ENCODE measurements at places on chromosomes 6 and 20.
A peak's percentile ranks its signal among the peaks of the same experiment; 100 is the strongest.

- DNase-seq: no peak
These were observed 431.8 kb downstream of the PREX1 start for GRCh38 chr20:48395816-48396546.

GRCh38 chr20:44405257-44405656 is 49.8 kb downstream of the HNF4A start:
- no peak for DNase-seq

DNA sequence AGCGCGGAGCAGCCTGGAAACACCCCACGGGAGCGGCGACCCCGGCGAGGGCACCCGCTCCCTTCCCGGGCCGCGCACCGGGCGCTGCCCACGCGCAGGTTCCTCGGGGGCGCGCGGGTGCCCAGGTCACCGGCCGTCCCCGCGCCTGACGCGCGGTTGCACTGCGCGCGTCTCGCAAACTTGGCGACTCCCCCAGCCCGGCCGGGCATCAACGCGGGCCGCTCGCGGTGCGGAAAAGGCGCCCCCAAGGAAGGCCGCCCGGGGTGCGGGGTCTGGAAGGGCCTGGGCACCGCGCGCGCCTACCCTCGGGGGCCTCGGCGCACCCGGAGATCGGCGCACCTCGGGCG is 555 bp upstream of the ZBTB46 start:
- DNase-seq: no peak

DNA sequence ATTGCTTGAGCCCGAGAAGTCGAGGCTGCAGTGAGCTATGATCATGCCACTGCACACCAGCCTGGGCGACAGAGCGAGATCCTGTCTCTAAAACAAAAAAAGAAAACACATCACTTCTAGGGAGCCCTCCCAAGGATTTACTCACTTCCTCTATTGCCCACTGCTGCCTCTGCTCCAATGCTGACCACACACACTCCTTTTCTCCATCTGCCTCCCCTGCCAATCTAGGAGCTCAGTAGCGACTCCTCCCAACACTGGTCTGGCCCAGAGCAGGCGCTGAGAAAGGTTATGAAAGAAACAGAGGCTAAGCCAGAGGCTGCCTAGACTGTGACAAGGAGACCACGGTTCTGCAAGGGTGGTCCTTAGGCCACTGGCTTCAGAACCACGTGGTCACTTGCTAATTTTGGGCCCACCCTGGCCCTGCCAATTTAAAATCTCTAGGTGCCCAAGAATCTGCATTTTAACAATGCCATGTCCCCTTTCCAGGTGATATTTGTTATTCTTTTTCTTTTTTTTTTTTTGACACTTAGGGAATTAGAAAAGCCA is 1.3 kb upstream of the E2F1 start:
- DNase-seq: peak; percentile 19

GRCh38 chr6:130811932-130812331 is 15.3 kb upstream of the SMLR1 start:
- DNase-seq: no peak

DNA sequence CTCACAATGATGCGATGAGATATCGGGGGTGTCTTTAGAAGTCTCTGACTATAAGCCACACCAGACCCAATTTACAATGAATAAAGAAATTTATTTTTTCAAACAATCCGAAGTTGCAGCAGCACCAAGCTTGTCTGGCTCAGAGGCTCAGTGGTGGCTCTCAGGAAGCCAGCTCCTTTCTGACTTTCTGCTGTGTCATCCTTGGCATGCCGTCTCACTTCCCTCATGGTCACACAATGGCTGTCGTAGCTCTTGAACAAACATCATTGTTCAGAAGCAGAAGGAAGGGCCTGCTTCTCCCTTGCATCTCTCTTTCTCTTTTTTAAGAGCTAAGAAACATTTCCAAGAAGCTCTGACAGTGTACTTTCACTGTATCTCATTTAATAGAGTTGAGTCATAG is 299.0 kb downstream of the DOK5 start:
- DNase-seq: no peak

- no peak for DNase-seq
These were observed 4.9 kb upstream of the ZNF831 start for GRCh38 chr20:59158673-59159072.

GRCh38 chr6:29925321-29925720 is 17.0 kb upstream of the HLA-A start:
- DNase-seq: no peak

- DNase-seq: no peak
These were observed 28.2 kb upstream of the KCNB1 start for GRCh38 chr20:49510562-49511122.

DNA sequence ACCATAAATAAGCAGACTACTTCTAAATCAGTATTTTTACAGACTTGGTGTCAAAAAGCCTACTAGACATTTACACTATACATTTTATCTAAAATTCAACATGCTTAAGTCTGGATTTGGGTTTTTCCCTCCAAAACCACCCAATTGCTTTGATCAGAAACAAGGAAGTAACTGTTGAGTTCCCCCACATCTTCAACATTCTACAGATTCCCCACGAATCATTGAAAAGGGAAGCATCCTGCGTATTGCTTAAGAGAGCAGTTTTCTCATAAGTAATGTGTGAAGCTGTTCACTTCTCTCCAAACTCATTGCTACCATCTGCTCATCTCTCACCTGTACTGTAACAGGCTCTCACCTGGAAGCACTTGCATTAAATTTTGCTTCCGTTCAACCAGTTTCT is 36.4 kb upstream of the RNF144B start:
- DNase-seq: no peak

GRCh38 chr6:72322771-72323170 is 299.1 kb upstream of the KCNQ5 start:
- no peak for DNase-seq

GRCh38 chr20:57566399-57566798 is 5.5 kb downstream of the PCK1 start:
- DNase-seq: no peak

- no peak for DNase-seq
These were observed 110.4 kb downstream of the MYB start for GRCh38 chr6:135291288-135292076.

- DNase-seq: no peak
These were observed 4.2 kb upstream of the NTSR1 start for GRCh38 chr20:62704341-62704948.

DNA sequence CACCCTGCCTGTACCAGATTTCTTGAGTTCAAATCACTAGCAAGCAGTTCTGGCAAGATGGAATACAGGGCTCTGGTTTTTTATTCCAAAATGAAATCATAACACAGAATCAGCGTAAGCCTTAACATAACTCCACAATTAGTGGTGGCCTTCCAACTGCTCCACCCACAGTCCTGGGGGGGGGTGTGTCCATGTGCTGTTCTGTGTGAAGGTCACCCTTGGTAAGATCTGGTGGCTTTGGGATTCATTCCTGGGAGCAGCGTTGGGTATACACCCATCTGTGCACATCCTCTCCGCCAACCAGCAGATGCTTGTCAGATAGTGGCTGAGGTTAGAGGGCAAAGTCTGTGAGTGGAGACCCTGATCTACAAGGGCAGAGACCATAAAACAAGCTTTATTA is 49.9 kb upstream of the CD83 start:
- DNase-seq: no peak

- DNase-seq: no peak
These were observed 615.4 kb downstream of the MAFB start for GRCh38 chr20:40073535-40074111.

DNA sequence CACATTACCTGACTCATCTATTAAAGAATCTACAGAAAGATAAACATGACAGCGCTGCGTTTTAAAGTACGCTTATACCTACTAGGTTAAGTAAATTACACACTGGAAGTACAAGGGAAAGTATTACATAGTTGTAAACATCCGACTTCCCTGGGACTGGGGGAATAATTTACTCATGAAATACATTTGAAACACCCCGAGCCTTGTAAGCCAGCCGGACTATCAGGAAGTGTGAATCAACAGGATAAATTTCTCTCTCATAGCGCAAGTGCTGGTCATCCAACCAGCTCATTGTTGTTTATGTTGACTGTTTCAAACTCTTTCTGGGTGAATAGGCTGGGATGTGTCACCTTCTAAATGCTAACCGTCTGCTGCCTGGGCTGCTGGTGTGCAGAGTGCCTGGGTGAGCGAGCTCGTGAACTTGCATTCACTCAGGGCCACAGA is 4.9 kb downstream of the BMP6 start:
- DNase-seq: no peak

- no peak for DNase-seq
These were observed 69.8 kb upstream of the MAFB start for GRCh38 chr20:40758790-40759189.

DNA sequence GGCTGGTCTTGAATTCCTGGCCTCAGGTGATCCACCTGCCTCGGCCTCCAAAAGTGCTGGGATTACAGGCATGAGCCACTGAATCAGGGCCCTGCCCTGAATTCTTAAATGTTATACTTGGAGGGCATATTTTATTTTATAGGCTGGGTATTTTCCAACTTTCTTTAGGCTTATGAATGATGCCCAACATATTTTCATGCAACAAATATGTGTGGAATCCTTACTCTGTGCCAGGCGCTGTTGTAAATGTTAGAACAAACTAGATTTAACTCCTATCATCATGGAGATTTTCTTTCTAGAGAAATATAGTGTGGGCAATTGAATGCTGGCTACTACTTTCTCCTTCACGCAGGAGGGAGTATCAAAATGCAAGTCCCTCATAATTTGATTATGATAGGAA is 71.2 kb downstream of the SAMD5 start:
- no peak for DNase-seq

DNA sequence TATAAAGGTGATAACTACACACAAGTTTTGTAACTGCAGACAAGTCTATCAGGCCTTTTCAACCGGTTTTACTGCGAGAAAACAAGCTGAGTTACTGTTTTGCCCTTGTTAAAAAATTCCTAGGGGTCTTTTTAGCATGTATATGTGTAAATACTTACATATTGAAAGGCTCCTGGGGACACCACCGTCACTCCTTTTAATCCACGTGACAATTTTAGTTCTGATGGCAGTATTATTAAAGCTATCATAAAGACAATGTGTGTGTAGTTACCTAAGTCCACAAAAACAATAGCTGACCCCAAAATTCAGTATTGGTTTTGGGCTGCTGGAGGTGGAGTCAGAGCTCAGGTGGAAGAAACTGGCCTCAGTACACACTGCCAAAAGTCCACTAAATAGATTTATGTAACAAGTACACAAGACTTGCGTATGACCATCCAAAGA is 41.3 kb upstream of the HFE start:
- no peak for DNase-seq

- no peak for DNase-seq
These were observed 378 bp upstream of the LAMA2 start for GRCh38 chr6:128882560-128882959.

DNA sequence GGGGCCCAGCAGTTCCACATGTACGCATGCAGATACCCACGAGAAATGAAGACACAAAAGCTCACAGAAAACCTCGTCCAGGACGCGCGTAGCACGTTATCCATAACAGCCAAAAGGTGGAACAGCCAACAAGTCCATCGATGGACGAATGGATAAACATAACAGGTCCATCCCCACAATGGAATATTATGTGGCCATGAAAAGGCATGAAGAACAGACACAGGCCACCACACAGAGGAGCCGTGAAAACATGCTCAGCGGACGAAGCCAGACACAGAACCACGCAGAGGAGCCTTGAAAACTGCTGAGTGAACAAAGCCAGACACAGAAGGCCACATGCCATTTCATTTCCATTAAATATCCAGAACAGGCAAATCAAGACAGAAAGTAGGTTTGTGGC is 38.0 kb downstream of the SLC2A4RG start:
- DNase-seq: no peak

GRCh38 chr6:3549314-3549940 is 92.6 kb upstream of the SLC22A23 start:
- DNase-seq: no peak

GRCh38 chr20:6142348-6142993 is 19.6 kb upstream of the FERMT1 start:
- peak; percentile 39 for DNase-seq

DNA sequence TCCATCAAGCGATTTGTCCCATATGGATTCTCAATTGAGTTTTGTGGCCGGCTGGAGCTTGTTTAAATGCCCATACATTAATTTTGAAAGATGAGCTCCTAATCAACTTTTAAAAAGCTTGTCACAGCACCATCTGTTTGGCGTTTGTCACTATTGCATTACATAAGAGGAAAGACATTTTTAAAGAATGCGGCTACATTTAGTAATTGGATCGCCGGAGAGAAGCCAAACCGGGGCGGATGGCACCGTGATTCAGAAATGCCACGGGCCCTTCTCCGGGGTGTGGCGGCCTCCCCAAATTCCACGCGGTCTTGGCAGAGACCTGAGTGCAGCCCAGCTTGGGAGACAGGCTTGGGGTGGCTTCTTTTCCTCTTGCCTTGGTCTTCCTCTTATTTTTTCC is 67.7 kb upstream of the ZNFX1 start:
- DNase-seq: no peak

DNA sequence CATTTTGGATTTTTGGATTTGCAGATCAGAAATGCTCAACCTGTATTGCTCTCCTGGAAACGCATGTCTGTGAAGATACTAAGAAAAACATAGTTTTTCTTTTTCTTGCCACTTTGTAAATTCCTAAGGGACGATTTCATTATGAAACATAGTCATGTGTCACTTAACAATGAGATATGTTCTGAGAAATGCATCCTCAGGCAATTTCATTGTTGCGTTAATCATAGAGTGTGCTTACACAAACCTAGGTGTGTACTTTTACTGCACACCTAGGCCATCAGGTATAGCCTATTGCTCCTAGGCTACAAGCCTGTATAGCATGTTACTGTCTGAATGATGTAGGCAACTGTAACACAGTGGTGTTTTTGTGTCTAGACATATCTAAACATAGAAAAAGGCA is 13.4 kb upstream of the THEMIS start:
- no peak for DNase-seq

- no peak for DNase-seq
These were observed 63.7 kb downstream of the SH3BGRL2 start for GRCh38 chr6:79694623-79695343.

DNA sequence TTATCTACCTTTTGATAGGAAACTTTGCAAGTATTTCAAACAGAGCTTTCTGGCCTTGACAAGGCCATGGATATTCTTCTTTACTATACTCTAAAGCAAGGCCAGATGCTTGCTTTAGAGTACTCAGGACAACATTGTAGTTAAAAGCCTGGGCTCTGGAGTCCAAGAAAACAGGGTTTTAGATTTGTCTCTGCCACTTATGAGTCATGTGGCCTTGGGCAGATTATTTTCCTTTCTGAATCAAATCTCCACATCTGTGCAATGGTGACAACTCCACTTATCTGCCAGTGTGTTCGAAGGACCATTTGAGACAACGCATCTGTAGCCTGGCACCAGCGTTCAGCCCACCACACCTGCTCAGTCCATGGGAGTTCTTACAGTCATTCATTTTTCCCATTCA is 265.9 kb upstream of the RIN2 start:
- no peak for DNase-seq

- DNase-seq: peak; percentile 98
These were observed at the start of gene TOMM34 for GRCh38 chr20:44960103-44960852. Gene TOMM34, minus strand, starts transcription at chr20:44960397. Its CDS starts 64 bp downstream, at chr20:44960333.

DNA sequence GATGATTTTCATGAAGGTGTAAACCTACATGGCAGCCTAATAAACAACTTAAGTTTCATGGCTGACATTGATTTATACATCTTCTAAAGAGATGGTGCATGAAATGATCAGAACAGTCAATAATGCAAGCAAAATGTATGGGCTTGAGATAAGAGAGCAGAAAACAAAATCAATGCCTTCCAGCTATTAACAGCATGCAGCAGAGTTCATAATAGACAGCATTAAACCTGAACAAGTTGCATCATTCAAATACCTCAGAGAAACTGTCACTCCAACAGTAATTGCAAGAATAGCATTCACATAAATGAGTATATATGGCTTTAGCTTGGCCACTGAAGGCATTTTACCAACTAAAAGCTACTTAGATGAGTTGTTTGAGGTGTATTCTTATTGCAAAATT is 319.6 kb upstream of the ARID1B start:
- no peak for DNase-seq

- DNase-seq: no peak
These were observed 2.1 kb upstream of the ECHDC1 start for GRCh38 chr6:127345521-127345920.

All from activated T-cell treated with anti-CD3 and anti-CD28 coated beads, Interleukin-2, amount 50 U/mL, for 48 hours (primary cell).